ENCODE measurements at places on chromosomes 6 and 20.

- DNase-seq, result peak; percentile 8
These were observed 14.4 kb downstream of the SNPH start for GRCh38 chr20:1280195-1281102.

GRCh38 chr6:152136449-152136825 is 329.0 kb downstream of the ESR1 start:
- DNase-seq, result no peak

DNA sequence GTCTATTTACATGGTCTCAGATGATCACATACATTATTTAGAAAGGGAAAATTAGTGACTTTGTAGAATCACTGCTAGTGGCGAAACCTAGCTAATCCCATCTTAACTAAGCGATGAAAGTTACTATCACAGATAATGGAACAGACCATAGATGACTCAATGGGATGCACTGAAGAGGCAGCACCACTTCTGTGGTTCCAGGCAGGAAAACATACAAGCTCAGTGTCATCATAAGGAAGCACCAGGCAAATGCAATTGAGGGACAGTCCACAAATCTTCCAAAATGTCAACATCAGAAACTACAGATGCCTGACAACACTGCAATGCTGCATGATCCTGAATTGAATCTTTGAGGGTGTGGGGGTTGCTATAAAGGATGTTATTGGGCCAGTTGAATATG is 15.9 kb upstream of the SNAI1 start:
- DNase-seq, result no peak

- DNase-seq, result no peak
These were observed 15.4 kb downstream of the SPINT3 start for GRCh38 chr20:45500022-45500421.

GRCh38 chr6:42135161-42135560 is 7.3 kb downstream of the C6orf132 start:
- DNase-seq, result no peak

GRCh38 chr20:62246872-62247652 is 8.7 kb downstream of the OSBPL2 start:
- DNase-seq, result no peak

DNA sequence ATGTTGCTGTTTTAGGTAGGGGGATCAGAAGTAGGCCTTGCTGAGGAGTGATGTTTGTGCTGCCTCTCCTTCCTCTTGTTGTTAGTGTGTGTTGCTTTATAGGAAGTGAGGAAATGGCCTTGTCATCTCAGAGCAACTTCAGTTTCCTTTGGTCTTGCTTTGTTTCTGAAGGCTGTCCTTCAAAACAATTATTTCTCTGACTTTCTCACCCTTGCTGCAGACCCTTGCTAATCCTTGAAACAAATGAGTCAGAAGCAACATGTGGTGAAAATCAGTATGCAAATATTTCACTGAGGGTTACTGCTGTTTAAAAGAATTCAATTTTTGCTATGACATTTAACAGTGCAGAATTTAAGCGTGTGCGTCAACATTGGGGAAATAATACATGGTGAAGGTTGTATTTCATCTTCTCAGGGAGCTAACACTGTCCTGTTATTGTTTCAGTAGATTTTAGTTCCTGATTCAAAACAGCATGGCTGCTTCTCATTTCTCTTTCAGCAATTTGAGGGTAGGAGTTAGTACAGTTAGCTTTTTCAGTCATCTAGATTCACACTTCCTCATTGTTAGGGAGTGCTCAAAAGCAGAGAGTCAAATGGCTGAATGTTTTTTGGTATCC is 13.8 kb downstream of the RNF144B start:
- DNase-seq, result no peak
